ENCODE measurements at places on chromosomes 11 and 22. TPM values are rescaled to one million over a fixed set of nuclear protein-coding genes. Genes with fewer than 3 reads are reported as not detected.

Gene NEFH
- total RNA-seq = 0.18 TPM

DNA sequence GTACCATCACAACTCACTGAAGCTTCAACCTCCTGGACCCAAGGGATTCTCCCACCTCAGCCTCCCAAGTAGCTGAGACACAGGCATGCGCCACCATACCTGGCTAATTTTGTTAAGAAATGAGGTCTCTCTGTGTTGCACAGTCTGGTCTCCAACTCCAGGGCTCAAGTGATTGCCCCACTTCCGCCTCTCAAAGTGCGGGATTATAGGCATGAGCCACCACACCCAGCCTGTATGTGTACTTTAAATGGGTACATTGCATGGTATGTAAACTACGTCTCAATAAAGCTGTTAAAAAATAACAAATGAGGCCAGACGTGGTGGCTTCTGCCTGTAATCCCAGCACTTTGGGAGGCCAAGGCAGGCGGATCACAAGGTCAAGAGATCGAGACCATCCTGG is 36.2 kb upstream of the DDX6 start:
- DNase-seq = no peak

DNA sequence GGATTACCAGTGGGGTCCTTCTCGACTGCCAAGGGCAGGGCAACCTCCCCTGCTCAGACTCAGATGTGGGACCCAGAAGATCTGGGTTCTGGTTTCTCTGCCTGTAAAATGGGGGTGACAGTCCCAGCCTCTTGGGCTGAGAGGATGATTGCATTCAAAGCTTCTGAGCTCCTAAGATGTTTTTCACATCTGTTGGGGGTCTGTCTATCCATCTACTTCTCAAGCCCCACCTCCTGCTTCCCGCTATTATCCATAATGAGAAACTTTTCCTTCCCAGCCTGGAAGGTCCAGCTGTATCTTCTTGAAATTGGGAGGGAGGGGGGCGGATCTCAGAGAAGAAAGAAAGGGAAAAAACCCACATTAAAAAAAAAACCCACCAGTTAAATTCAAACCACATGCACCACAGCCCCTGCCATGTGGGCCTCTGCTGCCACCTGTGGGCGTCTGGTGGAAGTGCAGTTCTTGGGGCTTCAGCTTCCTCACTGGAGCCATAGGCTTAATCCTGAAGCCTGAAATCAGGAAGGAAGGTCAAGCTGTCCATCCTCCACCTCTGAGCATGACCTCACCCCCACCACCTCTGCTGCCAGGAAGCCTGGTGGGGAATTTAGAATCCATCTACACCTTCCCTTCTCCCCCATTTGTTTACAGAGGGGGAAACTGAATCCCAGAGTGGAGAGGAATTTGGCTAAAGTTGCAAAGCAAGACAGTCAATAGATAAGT is 27.3 kb downstream of the ARHGEF17 start:
- DNase-seq = peak; percentile 89

DNA sequence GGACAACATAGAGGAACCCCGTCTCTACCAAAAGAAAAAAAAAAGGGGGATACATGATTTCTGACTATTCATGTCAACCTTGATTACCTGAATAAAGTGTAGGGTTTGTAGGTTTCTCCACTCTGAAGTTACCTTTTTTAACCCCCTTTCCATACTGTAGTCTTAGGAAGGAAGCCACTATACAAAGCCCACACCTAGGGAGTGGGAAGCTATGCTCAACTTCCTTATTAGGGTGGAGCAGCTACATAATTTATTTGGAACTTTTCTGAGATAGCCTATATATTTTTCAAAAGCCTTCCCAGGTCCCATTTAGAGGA is 582 bp upstream of the ATP6V1E1 start:
- no peak for DNase-seq

DNA sequence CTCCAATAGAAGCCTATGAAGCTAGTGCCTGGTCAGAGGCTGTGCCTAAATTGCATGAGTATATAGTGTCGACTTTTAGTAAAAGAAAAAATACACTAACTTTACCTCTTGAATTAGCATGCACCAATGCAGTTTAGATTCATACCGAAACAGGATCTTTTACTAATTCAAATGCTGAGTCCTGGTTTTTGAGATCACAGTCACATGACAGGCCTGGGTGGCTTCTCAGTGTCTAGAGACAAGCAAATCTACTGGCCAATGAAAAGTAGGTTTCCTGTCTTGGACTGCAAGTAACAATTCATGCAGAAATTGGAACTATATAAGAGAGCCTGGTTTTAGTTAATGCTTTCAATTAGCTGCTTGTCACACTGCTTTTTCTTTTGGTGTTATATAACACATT is 7.2 kb downstream of the ARHGEF12 start:
- peak; percentile 32 for DNase-seq

GRCh38 chr11:58919980-58920379 is 19.3 kb upstream of the GLYATL1 start:
- DNase-seq = no peak

GRCh38 chr11:830295-831117 is 2.2 kb upstream of the CD151 start:
- peak; percentile 81 for DNase-seq

Gene H19
- 235 TPM for total RNA-seq

Gene MUC6
- total RNA-seq = not detected

GRCh38 chr22:46774253-46774979 is 12.0 kb downstream of the TBC1D22A start:
- no peak for DNase-seq

- DNase-seq = peak; percentile 83
Measured at GRCh38 chr22:38017272-38017920, 33.0 kb upstream of the SOX10 start.

- DNase-seq = no peak
Measured at GRCh38 chr22:31001124-31001770, 32.2 kb downstream of the TUG1 start.

- DNase-seq = no peak
Measured at GRCh38 chr11:26297189-26297975, 34.5 kb upstream of the ANO3 start.

DNA sequence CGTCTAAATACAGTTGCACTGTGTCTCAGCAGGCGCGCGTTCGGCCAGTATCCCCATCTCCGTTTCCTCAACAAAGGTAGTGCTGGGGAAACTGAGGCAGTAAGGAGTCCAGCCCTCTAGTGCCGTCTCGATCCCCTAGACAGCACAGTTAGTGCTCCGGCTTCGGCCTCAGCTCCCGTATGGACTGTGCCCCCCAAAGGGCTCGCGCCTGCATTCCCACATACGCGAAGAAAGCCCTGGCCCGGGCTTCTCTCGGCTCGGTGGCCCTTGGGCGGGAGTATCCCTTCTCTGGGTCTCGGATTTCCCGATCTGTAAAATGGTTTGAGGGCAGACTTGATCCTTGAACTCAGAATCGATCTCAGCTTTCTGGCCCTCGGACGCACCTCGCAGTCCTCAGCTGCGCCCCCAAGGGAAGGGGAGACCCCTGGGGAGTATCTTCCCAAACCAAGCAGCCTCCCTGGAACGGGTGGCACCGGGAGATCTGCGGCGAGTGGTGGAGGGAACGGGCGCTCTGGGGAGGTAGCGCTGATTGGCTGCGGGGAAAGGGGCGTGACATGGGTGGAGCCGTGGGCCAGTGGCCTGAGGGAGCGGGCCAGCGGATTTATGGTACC is 759 bp upstream of the PEX16 start:
- DNase-seq = peak; percentile 82

DNA sequence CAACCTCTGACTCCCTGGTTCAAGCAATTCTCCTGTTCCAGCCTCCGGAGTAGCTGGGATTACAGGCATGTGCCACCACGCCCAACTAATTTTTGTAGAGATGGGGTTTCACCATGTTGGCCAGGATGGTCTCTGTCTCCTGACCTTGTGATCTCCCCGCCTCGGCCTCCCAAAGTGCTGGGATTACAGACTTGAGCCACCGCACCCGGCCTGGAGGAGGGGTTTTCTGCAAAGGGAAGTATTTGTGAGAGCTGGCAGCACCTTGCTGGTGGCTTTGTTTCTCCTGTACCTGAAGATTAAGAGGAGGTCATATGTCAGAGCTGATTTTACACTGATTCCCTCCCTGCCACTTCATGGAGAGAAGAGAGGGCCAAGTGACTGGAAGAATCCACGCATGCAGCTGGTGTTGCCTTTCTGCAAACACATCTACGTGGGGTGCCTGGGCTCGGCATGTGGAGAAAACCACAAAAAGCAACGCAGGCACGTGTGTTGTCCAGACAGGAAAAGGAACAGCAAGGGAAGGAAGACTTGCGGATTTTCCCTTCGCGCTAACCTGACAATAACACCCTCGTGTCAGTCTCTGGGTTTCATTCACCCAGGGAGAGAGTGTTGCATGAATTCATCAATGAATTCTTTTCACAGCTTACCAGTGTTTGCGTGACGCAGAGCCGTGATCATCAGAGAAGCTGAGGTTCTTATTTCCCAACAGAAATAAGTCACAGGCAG is 61.9 kb downstream of the TSPAN18 start:
- no peak for DNase-seq

Gene CAVIN3
- total RNA-seq = 47.3 TPM

DNA sequence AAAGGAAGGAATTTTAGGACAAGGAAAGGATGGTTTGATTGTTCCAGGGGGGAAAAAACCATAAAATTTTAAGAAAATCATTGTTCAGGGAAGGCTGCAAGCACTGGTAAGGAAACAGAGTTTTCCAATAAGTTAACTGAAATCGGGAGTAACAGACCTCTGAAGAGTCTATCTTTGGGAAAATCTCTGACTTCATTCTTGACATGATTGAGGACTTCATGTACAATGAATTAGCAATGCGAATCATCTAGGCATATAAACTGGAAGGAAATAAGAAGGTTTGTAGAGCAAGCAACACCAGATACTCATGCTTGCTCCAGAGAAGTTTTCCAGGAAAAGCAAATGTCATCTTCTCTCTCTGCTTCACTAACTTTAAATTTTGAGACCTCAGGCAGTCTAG is 18.5 kb downstream of the APLP2 start:
- no peak for DNase-seq

Gene GVQW3
- 1.8 TPM for total RNA-seq

DNA sequence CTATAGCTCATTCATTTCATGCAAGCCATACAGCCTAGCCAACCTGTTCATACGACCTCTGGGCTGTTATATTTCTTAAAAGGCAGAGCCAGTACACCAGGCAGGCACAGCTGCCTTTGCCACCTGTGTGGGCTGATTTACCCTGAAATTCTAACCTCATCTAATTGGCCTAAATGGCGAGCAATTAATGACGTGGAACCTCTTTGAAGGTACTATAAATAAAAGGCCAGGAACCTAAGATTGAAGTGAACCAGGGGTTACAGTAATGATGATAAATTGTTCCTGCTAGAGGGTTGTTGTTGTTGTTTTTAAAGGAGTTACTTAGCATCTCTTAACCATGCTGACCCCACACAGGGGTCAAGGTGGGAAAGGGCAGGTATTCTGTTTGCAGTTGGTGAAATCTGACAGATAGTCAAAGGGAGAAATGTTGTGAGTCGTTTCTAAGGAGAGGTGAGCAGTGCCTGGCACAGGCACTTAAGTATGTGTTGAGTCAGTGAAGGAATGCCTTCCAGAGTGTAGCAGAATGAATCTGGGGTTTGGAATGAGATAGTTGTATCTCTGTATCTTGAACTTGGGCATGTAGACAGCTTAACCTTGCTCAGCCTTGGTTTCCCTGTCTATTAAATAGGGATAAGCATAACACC is 213.5 kb upstream of the NAV2 start:
- no peak for DNase-seq

DNA sequence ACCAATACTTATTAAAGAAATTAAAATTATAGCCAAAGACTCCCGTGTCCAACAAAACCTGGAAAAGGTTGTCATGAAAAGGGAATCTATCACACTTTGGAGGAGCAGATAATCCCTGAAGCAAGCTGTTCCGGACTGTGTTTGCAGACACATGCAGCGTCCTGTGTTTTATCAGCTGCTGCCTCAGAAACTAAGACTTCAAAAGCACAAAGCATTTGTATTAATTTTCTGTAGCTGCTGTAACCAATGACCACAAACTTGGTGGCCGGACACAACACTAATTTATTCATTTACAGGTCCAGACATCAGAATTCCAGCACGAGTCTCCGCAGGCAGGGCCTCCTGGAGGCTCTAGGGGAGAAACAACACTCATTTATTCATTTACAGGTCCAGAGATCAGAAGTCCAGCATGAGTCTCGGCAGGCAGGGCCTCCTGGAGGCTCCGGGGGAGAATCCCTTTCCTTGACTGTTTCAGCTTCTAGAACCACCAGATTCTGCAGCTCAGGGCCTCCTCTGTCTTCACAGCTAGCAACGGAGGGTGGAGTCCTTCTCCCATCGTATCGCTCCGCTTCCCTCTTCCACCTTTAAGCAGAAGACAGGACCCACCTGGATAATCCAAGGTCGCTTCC is 465.3 kb downstream of the BRD1 start:
- DNase-seq = no peak

GRCh38 chr11:18699848-18700261 is 1.3 kb downstream of the TMEM86A start:
- no peak for DNase-seq
